ENCODE measurements at places on chromosomes 4 and X.

DNA sequence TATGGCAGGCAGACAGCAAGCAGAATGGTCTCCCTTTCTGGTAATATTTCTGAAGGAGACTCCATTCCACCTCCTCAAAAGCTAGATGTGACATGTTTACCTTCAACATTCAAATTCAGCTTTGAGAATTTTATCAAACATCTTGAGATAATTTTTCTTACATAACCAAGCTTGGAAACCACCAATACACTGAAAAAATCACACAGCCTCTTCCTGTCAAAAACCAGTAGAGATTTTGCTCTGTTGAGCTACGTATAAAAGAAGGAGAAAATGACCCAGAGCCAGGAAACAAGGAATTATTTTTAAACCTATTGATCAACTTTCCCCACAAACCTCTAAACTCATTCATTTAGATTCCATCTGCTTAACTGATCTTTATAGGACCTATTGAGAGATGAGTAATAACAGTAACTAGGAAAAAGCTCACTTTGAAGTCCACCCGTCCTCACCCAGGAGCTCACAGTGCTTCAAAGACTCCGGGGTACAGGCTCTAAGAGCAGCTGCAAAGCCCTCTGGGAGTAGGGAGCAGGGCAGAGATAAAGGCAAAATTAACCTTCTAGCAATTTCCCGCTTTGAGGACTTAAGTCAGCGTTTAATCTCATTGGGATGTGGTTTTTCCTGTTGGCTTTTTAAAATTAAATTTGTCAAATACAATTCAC, 318.2 kb upstream of the RASGEF1B start:
- DNase-seq, result no peak

- no peak for DNase-seq
These were observed 43.7 kb upstream of the UGT2A3 start for GRCh38 chr4:68995292-68995691.

DNA sequence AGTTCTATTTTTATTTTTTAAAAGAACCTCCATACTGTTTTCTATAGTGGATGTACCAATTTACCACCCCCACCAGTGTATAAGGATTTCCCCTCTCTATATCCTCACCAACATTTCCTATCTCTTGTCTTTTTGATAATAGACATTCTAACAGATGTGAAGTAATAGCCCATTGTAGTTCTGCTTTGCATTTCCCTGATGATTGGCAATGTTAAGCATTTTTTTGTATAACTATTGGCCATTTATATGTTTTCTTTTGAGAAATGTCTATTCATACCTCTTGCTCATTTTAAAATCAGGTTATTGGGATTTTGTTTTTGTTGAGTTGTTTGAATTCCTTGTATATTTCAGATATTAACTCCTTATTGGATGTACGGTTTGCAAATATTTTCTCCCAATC, 251.1 kb upstream of the HTR2C start:
- DNase-seq, result no peak

GRCh38 chrX:37347420-37347819, 1.7 kb upstream of the PRRG1 start:
- DNase-seq, result no peak

GRCh38 chr4:20554134-20554533, 146.1 kb upstream of the PACRGL start:
- no peak for DNase-seq

- peak; percentile 35 for DNase-seq
These were observed 14.4 kb upstream of the RAB40A start for GRCh38 chrX:103533511-103534216.

DNA sequence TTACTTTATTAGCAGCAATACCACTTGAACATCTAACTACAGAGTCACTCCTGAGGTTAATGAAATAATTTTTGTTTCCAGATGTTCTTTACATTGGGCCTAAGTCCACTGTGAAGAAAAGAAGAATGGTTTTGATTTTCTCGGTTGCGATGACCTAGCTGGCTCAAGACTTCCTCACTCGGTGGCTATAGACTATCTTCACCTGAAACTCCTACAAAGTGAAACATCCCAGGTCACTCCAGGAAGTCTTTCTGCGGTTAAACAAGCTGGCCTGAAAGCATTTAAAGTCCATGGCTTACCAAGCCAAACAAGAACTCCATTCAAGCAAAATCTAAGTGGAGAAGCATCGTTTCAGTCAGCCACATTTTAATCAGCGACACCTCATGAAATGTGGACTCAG, 13.7 kb upstream of the SORBS2 start:
- no peak for DNase-seq

DNA sequence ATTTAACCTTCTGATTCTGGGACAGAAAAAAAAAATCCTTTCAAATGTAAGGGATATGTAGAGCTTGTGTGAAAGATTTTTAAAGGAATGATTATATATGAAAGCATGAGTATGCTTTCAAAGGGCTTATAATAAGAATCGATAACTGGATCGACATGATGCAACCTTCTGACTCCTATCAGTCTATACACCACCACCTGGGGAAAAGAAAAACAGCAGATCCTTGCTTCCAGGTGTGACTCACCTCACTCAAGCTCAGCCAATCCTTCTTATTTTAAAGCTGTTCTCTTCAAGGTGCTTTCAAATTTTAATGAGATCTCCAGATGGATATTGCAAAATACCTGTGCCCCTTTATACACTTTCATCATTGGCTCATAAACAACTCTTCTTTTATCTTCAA, 102.1 kb upstream of the EDNRA start:
- no peak for DNase-seq

DNA sequence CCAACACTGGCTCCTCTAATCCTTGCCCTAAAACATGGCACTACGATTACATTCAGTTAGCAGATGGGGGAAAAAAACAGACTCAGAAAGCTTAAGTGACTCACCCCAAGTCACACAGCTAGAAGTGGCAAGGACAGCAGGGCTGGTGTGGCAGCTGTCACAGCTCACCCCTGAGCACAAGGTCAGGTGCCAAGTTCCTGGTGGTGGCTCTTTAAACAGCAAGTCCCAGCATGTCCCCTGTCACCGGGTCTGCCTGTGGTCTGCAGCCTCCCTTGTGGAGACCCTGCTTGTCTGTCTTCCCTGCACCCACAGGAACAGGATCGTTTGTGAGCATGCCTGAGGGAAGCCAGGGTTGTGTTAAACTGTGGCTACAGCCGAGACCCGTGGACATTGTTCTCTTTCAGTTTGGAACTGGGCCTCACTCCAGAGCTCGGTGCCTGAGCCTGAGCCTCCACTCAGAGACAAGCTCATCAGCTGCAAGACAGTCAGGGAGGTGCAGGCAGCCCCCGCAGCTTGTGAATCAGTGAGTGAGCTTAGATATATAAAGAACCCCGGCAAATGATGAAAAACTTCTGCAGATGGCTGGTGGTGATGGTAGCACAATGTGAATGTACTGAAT, 260.8 kb downstream of the BCOR start:
- no peak for DNase-seq

- DNase-seq, result no peak
These were observed 1095.2 kb upstream of the POU3F4 start for GRCh38 chrX:82412858-82413257.

DNA sequence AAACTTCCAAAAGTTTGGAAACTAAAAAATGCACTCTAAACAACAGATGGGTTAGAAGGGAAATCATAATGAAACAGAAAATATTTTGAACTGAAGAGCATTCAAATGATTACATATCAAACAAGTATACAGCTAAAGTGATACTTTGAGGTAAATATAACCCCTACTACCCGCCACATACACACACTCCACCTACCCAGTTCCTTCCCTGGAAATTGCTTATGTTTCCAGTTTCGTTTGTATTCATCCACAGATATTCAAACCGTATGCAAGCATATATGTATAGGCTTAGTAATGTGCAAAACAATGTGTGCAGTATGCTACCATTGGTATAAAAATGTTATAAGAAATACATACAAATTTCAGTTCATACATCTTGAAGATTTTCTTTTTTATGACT, 95.5 kb downstream of the SMIM20 start:
- no peak for DNase-seq

GRCh38 chr4:60039908-60040307, 1160.2 kb upstream of the ADGRL3 start:
- no peak for DNase-seq

DNA sequence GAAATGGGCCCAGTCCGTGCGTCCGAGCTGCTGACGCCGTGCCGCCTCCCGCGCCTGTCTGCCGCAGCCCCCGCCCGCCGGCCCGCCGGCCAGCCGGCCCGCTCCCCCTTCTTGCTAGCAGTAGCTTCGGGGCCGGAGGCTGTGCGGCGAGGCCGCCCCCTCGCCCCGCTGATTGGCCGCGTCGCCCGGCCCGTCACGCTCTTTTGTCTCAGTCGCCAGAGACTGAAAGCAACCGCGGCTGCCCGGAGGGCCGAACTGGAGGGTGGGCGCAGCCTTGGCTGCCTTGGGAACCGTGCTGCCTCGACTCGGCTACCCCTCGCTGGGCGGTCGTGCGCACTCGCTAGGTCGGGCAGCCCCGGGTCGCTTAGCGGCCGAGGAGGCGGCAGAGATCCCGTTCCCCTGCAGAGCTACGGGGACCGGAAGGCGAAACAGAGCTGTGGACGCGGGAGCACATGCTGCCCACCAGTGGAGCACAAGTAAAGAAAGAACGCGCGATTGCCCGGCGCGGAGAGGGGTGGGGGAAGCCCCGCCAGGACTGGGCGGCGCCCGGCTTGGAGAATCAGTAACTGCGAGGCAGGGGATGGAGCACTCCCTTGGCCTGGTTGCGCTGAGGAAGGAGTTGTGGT, at the start of gene ZCCHC18:
TSS of gene ZCCHC18 (plus strand) at position 198 of the 626 bp plus-strand sequence. CDS start 1,589 bp downstream, outside the sequence.
- DNase-seq, result no peak

DNA sequence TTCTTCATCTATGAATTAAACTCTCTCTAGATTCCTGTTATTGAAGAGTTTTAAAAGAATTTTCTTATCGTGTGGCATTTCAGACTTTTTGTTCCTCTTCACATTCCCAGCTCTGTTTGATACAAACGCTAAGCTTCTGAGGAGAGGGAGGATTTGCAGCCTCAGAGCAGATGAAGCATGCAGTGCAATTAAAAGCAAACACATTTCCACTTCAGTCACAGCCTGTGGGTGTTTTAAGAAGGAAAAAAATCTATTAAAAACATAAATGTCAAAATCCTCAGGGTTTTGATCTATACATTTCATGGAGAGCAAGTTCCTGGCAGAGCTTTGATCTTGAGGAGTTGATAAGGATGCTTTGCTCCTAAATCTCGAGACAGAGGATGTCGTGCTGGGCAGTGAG, 442.4 kb upstream of the BOD1L1 start:
- DNase-seq, result no peak

- DNase-seq, result no peak
These were observed 36.4 kb upstream of the MSANTD1 start for GRCh38 chr4:3212391-3213105.

DNA sequence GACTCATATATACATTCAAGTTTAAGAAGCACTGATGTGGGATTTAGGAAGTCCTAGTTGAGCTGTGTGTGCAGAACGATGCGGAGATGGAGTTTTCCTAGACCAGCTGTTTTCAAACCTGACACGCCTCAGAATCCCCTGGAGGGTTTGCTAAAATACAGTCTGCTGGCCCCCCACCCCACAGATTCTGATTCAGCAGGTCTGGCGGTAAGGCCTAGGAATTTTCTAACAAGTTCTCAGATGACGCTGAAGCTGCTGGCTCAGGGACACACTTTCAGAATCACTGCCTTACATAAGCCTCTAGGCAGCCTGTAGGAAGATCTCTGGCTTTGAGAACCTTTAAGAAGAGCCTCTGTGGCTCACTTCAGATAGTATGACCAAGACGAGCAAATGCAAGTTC, 73.1 kb downstream of the PHEX start:
- no peak for DNase-seq

All from Jurkat, Clone E6-1 (cell line).